COR-L47 (cell line): ENCODE measurements at places on chromosomes 11 and 22.

DNA sequence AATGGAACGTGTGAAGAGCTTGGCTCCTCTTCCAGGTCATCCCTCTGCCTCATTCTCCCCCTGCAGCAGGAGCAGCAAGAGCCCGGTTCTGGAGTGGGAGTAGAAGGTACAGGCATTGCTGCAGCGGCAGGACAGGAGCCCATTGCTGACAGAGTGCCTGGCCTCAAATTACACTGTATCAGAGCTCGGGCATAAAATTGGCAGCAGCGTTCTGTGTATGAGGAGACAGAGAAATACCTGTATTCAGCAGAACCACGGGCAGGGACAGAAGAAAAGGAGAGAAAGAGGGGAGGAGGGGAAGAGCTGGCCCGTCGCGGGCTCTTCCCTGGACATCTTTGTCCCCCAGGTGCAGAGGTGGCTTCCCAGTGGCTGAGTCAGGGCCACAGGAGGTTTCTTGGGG, 2.6 kb upstream of the NCF4 start:
- no peak for DNase-seq

GRCh38 chr11:16226245-16226644, 130.1 kb downstream of the SOX6 start:
- DNase-seq = peak; percentile 84

- DNase-seq = no peak
Observed at GRCh38 chr11:21396342-21397008, 727.1 kb downstream of the NELL1 start.

GRCh38 chr11:122632181-122632824, 23.2 kb upstream of the UBASH3B start:
- DNase-seq = no peak

DNA sequence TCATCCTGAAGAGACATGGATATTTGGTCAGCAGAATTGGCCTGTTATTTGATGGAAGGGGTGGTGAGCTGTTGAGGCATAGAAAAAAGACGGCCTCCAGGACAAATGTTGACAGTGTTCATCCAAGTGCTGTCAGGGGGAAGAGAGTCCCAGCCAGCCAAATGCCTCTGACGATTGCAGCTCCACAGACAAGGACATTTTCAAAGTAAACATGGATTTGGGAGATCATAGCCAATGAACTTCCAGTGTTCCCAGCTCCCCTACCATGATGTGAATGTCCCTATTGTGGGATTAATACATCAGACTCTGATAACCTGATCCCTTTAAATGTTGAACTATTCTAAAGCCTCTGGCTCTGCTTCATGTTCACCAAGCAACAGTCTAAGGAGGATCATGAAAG, 31.2 kb upstream of the PSMA1 start:
- no peak for DNase-seq

- no peak for DNase-seq
Observed at GRCh38 chr22:37751449-37752188, 54.8 kb downstream of the TRIOBP start.

DNA sequence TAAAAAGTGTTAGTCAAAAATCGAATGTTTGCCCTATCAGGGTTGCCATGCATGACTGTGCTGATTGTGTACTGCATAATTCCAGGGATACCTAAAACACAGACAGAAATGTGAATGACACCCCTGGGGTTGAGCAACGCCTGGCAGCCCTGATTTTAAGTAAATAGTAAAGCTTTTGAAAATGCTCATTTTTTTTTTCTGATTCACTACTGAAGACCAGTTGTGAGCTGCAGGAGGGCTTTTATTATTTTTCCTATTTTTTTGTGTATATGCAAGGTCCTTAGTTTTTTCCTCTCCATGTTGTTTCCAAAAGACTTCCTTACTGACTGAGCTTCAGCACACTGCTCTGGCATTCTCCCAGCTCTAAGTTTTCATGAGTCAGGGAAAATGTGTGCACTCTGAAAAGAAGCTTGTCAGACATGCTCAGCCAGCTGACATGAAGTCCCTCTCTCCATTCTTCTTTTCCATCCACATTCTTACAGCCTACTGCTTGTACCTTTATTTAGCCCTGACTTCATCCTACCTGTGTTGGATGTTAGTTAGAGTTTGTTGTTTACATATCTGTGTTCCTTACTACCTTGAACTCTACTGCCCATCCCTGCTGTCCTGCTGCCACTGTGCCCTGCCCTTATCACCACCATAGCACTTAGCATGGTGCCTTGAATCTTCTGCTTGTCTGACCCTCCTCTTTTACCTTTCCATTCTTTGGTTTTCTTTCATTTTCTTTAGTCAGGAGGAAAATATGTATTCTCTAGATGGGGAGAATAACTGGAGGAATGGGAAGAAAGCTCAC, 79.5 kb downstream of the HORMAD2 start:
- DNase-seq = no peak

GRCh38 chr11:73461964-73462363, 85.8 kb downstream of the RELT start:
- DNase-seq = no peak

DNA sequence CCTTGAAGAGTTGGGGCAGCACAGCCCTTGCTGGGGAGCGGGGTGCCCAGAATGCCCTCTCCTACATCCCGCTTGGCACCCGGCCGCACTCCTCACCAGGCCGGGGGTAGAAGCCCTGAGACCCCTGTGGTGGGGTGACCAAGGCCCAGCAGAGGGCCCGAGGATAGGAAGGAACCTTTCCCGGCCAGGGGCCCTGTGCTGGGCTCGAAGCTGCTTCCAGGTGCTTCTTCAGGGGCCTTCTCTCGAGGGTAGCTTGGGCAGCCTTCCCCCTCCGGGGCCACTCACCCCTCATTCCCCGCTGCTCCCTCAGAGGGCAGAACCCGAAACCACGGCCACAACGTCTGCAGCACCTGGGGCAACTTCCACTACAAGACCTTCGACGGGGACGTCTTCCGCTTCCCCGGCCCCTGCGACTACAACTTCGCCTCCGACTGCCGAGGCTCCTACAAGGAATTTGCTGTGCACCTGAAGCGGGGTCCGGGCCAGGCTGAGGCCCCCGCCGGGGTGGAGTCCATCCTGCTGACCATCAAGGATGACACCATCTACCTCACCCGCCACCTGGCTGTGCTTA, 752 bp downstream of the MUC2 start:
- no peak for DNase-seq

- no peak for DNase-seq
Observed at GRCh38 chr22:42793848-42794405, 63.1 kb downstream of the ARFGAP3 start.

- no peak for DNase-seq
Observed at GRCh38 chr11:14774721-14775120, 117.3 kb downstream of the CYP2R1 start.

- DNase-seq = no peak
Observed at GRCh38 chr11:35210876-35211546, 72.0 kb downstream of the CD44 start.

- DNase-seq = peak; percentile 76
Observed at GRCh38 chr11:133228471-133229329, 303.6 kb downstream of the OPCML start.

GRCh38 chr22:16847271-16847670, 22.1 kb upstream of the XKR3 start:
- no peak for DNase-seq

DNA sequence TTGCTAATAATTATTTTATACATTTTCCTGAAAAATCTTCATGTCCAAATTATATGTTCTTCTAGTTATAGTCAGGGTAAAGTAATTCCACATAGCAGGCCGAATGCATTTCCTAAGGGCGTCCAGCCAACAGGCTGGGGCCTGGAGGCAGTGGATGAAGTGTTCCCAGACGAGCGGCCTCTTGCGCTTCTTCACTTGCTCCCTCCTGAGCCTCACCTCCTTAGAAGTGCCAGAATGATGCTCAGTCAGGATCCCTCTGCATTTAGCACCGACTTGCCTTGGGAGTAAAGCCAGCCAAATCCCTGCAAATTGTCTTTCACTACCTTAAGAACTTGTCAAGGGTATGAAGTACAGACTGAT, 1.5 kb downstream of the OLFML1 start:
- no peak for DNase-seq

DNA sequence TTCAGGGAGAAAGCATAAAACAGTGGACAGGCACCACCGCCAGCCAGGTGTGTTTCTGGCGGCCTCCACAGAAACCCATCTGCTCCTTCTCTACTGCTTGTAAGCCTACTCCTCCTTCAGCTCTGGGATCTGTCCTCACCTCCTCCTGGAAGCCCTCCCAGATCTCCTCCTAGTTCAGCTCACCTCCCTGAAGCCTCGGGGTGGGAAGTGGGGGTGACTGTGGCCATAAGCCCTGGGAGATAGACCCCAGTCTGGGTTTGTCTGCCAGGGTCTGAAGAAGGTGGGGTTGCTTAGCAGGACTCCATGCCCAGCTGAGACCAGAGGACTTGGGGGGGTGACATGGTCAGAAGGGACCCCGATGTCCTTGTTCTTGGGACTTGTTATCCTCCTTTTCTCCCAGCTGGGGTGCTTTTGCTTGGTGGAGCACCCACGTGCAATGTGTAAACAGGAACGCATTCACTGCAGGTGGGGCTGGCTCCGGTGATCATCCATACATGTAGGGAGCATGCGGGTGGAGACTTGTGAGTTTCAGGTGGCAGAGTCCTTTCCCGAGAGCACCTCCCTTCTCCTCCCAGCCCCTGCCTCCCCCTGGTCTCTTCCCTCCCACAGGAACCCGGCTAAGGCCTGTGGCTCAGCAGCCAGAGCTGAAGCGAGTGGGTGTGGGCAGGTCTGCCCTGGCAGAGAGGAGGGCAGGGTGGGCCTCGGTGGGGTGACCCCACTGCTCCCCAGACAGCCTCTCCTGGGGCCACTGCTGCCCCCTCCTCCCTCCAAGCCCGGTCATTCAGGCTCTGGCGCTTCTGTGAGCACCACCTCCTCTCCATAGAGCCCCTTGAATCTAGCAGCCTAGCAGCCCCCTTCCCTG, 25.9 kb downstream of the MRGPRG start:
- no peak for DNase-seq

DNA sequence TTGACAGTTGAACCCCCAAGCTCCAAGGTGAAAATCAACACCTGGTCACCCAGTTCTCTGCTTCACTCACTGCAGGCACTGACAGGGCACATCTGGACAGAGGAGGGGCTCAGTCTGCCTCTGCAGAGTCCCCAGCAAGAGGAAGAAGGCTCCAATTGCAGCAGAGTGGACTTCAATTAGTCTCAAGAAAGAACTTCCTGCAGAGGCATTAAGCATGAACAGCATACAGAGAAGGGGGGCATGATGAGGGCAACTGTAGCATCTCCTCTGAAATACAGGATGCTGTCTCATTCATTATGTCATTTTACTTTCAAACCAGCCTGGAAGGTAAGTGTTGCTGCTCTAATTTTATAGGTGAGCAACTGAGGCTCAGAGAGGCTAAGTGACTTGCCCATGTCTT, 11.1 kb downstream of the GDPD5 start:
- DNase-seq = no peak

DNA sequence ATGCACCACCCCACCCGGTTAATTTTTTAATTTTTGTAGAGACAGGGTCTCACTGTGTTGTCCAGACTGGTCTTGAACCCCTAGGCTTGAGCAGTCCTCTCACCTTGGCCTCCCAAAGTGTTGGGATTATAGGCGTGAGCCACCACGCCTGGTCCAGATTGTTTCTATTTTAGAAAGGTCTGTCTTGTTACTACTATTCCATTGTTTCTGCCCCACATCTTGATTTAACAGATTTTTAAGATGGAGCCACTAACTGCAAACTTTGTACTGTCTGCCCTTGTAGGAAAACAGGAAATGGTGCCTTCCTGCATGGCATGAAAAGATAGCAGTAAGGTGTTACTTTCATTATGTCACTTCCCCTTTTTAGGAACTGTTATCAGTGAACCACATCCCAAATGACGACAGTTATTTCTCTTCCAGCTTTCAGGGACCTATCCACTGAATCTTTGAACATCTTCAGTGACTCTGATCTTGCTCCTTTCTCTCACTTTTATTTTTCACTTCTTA, 23.2 kb downstream of the TAF1D start:
- DNase-seq = no peak

GRCh38 chr11:115665175-115665821, 161.1 kb upstream of the CADM1 start:
- no peak for DNase-seq

DNA sequence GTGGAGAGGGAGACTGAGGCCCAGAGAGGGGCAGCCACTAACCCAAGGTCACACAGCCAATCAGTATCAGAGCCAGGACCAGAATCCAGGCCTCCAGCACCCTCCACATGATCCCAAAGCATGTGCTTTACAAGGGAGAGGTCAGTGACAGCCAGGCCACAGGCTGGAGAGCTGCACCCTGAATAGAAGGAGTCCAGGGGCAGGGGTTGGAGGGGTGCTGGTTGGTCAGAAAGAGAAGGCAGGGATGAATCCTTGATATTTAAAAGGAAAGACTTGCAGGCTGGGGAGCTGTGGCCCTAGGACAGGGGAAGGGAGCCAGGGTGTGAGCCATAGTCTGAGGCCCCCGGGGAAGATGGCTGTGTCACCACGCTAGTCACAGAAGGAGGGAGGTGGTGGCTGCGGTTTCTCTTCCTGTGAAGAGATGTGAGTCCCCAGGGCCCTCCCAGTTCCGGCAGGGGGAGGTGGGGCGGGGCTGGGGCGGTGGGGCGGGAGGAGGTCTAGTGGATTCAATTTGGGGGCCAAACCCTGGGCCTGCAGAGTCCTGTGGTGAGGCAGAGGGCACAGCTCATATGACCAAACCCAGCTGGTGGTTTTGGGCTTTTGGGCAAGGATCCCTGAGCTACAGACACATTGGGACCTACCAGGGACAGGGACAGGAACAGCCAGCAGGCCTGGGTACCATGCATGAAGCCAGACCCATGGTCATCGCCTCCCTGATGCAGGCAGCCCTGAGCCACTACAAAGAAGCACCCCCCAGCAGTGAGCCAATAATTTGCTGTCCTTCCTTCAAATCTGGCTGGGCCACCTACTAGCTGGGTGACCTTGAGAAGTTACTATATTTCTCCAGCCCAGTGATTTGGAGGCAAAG, 14.0 kb downstream of the RAC2 start:
- DNase-seq = no peak

- no peak for DNase-seq
Observed at GRCh38 chr22:45572444-45572843, 69.8 kb downstream of the FBLN1 start.

DNA sequence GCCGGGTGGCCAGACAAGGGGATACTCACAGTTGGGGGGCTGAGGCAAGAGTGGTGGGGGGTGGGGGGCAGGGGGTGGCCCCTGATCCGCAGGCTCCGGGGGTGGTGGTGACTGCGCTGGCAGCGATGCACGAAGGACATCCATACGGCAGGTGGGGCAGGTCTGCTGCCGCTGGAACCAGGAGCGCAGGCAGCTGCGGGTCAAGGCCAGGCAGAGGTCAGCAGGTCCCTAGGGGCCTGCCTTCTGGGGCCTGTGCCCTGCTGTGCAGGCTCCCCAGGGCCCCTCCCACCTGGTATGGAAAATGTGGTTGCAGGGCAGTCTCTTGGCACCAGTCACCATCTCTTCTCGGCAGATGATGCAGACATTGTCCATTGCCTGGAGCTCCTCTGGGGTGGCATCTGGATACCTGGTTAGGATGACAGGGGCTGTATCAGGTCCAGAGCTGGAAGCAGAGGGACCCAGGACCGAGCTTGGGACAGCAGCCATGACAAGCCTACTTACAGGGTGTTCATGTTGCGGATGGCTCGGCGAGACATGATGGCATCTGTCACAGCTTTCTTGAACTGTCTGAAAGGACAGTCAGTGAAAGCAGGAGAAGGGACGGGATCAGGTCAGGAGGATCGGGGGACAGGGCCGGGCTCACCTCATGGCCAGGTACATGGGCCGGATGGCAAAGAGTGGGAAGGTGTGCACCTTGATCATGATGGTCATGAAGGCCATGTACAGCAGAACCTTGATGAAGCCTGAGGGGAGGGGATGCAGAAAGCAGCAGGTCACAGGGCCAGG, 3.5 kb downstream of the SYVN1 start:
- DNase-seq = no peak

- DNase-seq = peak; percentile 74
Observed at GRCh38 chr11:77046060-77046501, 11.9 kb downstream of the B3GNT6 start.

GRCh38 chr22:17926516-17926915, 97.8 kb downstream of the MICAL3 start:
- DNase-seq = no peak
